ENCODE measurements at places on chromosomes 13 and 19. TPM values are rescaled to one million over a fixed set of nuclear protein-coding genes. Genes with fewer than 3 reads are reported as not detected.
A peak's percentile ranks its signal among the peaks of the same experiment; 100 is the strongest.

The CEACAM21 gene
- polyA plus RNA-seq, result 27.7 TPM

The TNNI3 gene
- not detected for polyA plus RNA-seq

The CFD gene
- polyA plus RNA-seq, result 4.9 TPM

The CERS4 gene
- 11.2 TPM for polyA plus RNA-seq

The C19orf73 gene
- polyA plus RNA-seq, result 4.8 TPM

The CEACAM3 gene
- polyA plus RNA-seq, result not detected

GRCh38 chr19:5557691-5558090, 10.1 kb downstream of the TINCR start:
- no peaks in the 10 kb centered on the region for H3K4me1 ChIP-seq
- H3K27ac ChIP-seq, result no peak overlapping the region
- H3K4me3 ChIP-seq, result no peak overlapping the region
- no peaks in the 10 kb centered on the region for H3K27me3 ChIP-seq
- peaks cover 3% of the 10 kb centered on the region for H3K36me3 ChIP-seq

DNA sequence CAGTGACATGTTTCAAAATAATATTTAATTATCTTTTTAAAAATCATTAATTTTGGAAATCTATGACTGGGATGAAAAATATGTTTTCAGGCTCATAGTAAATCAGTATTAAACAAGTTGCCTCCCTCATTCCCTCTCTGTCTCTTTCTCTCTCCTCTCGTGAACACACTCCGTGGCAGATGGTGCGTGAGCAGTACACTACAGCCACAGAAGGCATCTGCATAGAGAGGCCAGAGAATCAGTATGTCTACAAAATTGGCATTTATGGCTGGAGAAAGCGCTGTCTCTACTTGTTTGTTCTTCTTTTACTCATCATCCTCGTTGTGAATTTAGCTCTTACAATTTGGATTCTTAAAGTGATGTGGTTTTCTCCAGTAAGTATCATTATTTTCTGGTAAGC, 22.7 kb downstream of the SGCG start:
- H3K27ac ChIP-seq, result no peak overlapping the region
- no peaks in the 10 kb centered on the region for H3K27me3 ChIP-seq
- no peak for DNase-seq
- H3K36me3 ChIP-seq, result no peaks in the 10 kb centered on the region
- H3K4me3 ChIP-seq, result no peak overlapping the region
- no peaks in the 10 kb centered on the region for H3K4me1 ChIP-seq

GRCh38 chr13:44259045-44260027, 114.3 kb upstream of the SERP2 start:
- no peaks in the 10 kb centered on the region for H3K36me3 ChIP-seq
- peak; percentile 37 for DNase-seq
- H3K4me1 ChIP-seq, result peaks cover 10% of the 10 kb centered on the region
- H3K27me3 ChIP-seq, result no peaks in the 10 kb centered on the region
- H3K4me3 ChIP-seq, result peak overlapping the region; percentile 2
- H3K27ac ChIP-seq, result no peak overlapping the region

DNA sequence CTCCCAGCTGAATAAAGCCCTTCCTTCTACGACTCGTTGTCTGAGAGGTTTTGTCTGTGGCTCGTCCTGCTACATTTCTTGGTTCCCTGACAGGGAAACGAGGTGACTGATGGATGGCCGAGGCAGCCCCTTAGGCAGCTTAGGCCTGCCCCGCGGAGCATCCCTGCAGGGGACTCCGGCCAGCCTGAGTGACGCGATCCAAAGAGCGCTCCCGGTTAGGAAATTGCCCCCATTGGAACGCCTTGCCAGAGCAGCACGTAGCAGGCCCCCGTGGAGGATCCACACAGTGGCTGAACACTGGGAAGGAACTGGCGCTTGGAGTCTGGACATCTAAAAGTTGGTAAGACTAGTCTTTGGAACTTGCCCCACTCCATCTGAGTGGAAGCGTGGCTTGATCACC, 296.8 kb upstream of the SGCG start:
- DNase-seq, result no peak
- no peaks in the 10 kb centered on the region for H3K27me3 ChIP-seq
- H3K36me3 ChIP-seq, result no peaks in the 10 kb centered on the region
- H3K4me3 ChIP-seq, result no peak overlapping the region
- no peak overlapping the region for H3K27ac ChIP-seq

- no peak overlapping the region for H3K27ac ChIP-seq
- H3K27me3 ChIP-seq, result no peaks in the 10 kb centered on the region
- no peak for DNase-seq
- H3K4me1 ChIP-seq, result no peaks in the 10 kb centered on the region
Measured at GRCh38 chr19:50466706-50467039, 9.6 kb upstream of the EMC10 start.

DNA sequence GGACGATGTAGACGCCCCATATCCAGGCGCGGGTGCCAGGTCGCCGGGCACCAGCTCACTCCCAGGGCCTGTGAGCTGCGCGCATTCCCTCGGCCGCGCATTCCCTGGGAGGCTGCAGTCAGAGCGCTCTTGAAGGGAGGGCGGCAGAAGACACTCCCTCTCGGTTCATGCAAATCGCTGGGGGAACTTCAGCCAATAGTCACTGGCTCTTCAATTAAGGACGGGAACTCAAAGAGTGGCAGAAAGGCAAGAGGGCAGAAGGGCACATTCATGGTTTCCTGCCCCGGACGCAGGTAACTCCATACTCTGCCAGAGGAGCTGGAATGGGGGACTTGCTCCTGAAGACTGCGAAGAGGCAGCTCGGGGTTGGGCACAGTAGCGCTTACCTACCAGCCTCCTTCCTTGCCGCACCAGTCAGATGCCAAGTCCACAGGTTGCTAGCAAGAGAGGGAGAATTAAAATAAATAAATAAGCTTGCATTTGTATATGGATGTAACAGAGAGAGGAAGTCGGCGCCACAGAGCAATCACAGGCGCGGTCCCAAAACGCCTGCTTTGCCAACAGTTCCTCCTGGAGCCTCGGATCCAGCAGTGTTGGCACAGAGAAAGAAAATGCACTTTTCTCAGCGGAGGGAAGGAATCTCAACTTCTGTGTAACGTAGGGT, 459 bp downstream of the PCDH20 start:
- H3K36me3 ChIP-seq, result no peaks in the 10 kb centered on the region
- DNase-seq, result no peak
- H3K4me3 ChIP-seq, result no peak overlapping the region
- no peaks in the 10 kb centered on the region for H3K4me1 ChIP-seq
- no peaks in the 10 kb centered on the region for H3K27me3 ChIP-seq

DNA sequence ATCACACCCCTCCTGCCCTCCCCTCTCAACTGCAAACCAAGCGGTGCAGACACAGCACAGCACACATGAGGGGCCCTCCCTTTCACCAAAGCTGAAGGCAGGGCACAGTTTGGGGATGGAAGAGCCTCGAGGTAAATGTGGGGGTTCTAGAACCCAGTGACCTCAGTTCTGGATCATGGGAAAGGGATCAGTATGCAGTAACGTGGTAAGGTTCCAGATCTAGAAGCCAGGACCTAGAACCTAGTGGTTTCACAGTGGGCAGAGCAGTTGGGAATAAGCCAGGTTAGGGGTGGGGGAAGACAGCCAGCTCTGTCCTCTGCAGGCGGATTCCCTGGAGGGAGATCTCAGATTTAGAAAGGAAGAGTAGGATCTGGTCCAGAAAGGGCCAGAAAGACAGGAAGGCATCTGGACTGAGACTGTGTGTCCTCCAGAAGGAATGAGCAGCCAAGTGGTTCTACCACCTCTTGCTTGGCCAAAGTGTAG, 3.1 kb downstream of the FTL start:
- H3K27ac ChIP-seq, result no peak overlapping the region
- DNase-seq, result no peak
- no peaks in the 10 kb centered on the region for H3K27me3 ChIP-seq
- peaks cover 24% of the 10 kb centered on the region for H3K4me1 ChIP-seq

DNA sequence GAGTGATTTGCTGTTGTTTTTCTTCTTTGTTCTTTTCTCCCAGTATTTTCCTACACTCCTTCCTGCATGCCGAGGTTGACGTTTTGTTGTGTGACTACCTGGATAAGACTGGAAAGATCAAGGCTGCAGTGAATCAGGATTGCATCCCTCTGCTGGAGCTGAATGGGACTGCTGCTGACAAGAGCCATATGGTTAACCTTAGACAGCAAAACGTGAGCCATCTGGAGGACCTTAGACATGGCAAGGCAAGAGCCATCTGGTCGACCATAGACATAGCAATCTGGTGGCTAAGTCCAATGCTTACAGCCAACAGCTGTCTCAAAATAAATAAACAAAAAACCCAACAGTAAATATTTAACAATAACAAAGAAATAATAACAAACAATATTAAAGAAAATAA, 42.6 kb upstream of the ZNF91 start:
- H3K4me3 ChIP-seq, result no peak overlapping the region
- H3K27ac ChIP-seq, result no peak overlapping the region
- H3K27me3 ChIP-seq, result no peaks in the 10 kb centered on the region
- no peak for DNase-seq
- no peaks in the 10 kb centered on the region for H3K36me3 ChIP-seq
